Dorsolateral prefrontal cortex (tissue), 122 donors: ENCODE measurements at places on chromosomes 13 and 19.
A peak's percentile ranks its signal among the peaks of the same experiment; 100 is the strongest.

DNA sequence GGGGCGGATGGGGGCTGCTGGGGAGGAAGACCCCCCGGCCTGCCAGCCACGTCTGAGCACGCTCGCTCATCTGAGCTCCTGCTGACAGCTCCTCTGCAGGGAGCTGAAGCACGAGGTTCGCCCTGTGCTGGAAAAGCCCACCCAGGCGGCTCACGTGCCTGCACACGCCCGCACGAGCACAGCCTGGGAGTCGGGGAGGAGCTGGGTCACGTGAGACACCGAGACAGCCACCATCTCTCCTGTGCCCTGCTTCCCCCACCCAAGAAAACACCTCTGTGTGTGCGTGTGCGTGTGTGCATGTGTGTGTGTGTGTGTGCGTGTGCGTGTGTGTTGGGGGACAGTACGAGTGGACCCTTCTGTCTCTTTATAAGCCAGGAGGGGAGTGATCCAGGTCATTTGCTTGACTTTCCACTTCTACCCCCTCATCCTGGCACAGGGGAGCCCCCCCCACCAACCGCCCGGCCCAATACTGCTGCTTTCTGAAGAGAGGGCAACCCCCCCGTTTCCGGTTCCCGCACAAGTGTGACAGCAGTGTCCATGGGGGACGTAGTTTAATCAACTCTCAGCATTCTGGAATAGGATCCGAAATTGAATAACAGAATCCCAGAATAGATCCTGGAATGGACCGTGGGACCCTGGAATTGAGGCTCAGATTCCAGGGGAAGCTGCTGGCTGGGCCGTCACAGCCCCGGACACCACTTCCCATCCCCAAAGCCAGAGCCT, 42.5 kb downstream of the CELF5 start:
- DNase-seq = peak; percentile 62

DNA sequence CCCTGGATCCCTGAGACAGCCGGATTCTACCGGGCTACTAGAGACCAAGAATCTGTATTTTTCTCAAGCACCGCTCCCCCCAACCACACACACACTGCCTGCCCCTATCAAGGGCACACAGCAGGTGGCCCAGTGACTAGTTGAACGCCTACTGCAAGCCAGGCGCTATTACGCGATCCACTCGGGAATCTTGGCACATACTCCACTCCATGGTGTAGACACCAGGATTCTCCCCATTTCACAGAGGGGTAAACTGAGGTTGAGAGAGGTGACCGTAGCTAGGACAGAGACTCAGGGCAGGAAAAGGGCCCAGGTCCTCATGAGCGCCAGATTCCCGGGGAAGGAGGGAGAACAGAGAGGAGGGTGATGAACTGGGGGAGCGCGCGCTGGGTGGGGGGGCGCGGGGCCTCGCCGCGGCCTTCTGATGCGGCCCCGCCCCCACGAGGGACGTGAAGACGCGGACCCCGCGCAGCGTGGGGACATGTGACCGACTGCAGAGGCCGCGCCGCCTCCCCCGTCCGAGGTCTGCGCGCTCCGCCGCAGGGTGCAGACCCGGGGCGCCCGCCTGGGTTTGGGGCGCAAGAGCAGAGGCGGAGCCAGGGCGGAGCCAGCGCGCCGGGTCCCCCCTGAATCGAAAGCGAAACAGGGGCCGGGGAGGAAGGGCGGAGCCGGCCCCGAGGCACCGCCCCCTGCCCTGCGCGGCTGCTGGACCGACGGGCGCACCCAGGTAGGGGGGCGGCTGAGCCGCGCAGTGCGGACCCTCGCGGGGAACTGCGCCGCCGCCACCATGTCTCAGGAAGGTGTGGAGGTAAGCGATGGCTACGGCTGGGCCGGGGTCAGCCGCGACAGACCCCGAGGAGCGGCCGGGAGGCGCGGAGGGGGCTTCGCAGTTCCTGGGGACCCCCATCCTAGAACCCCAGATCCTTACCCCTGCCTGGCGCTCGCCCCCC, at the start of gene SHFL:
SHFL (plus strand) TSS at position 677 of the 950 bp plus-strand sequence; CDS start at position 788, 111 bp downstream.
- peak; percentile 48 for DNase-seq

DNA sequence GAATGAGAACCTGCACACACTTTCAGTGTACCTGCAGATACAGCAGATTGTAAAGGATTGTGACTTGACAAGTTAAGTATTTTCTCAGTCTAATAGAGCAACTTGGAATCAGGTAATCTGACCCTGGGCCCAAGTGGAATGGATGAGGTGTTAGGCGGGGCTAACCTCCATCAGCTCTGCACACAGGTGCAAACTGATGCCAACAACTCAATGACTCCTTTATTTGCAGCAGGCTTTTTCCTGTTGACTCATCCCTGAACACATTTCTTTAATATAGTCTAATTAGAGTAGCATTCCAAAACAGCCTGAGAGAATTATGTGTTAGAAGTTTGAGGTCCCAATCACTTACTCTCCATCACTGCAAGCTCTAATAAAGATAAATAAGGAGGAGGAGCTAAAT, 48.8 kb downstream of the TPT1 start:
- no peak for DNase-seq

DNA sequence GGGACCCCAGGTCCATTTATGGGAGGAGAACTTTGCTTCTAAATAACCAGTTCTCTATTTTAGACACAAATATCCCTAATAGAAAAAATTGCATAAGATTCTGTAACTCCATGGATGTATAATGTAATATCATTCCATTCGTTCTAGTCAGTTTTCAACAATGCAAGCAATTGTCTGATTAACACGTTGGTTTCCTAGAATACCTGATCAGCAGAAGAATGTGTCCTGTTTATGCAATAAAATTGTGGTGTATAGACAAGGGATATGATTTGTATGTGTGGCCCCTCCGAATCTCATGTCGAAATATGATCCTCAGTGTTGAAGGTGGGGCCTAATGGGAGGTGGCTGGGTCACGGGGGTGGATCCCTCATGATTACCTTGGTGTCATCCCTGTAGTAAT, 62.1 kb downstream of the RUBCNL start:
- DNase-seq = no peak

GRCh38 chr13:60661521-60661920, 264.5 kb downstream of the TDRD3 start:
- no peak for DNase-seq

- DNase-seq = no peak
Observed at GRCh38 chr13:99516153-99516929, 15.1 kb downstream of the TM9SF2 start.

GRCh38 chr13:28575200-28575599, 80.3 kb upstream of the FLT1 start:
- DNase-seq = no peak

GRCh38 chr13:99980824-99981734, 505 bp upstream of the ZIC2 start:
- DNase-seq = no peak

DNA sequence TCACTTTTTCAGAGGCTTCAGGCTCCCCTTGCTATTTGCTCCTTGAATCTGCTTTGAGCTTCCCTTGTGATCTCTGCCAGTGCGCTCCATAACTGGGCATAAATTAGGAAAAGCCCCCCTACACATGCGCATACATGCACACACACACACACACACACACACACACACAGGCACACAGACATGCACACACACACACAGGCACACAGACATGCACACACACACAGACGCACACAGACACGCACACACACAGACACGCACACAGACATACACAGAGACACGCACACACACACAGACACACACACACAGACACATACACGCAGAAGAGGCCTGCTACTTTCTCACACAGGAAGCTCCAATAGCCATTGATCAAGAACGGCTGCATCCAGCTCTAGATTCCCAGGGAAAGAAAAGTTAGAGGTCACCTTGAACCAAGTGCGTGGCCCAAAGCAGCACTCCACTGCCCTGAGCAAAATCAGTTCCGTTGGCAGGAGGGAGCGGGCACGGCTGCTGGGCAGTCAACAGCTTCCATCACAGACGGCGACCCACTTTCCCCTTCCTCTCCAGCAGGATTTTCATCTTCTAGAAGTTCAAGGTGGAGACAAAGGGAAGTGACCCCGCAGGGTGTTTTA, 145.6 kb downstream of the DPF1 start:
- no peak for DNase-seq

DNA sequence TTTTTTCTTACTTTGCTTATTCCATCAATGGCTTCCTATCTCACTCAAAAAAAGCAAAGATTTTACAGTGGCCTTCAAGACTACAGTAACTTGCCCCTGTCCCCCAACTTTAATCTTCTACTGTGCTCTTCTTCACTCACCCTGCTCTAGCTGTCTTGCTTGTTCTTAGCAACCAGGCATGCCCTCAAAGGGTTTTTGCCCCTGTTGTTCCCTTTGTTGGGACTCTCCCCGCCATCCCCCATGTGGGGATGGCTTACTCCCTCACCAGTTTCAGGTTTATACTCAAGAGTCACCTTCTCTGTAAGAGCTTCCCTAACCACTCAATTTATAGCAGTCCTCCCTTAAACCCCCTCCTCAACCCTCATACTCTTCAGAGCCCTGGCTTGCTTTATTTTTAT, 5.4 kb downstream of the MTMR6 start:
- DNase-seq = no peak

GRCh38 chr13:43159026-43159461, 135.7 kb downstream of the DNAJC15 start:
- no peak for DNase-seq

- DNase-seq = peak; percentile 89
Observed at GRCh38 chr19:44741841-44742329, 6.6 kb upstream of the BCL3 start.

- peak; percentile 28 for DNase-seq
Observed at GRCh38 chr19:34276614-34277013, 22.3 kb downstream of the GARRE1 start.

DNA sequence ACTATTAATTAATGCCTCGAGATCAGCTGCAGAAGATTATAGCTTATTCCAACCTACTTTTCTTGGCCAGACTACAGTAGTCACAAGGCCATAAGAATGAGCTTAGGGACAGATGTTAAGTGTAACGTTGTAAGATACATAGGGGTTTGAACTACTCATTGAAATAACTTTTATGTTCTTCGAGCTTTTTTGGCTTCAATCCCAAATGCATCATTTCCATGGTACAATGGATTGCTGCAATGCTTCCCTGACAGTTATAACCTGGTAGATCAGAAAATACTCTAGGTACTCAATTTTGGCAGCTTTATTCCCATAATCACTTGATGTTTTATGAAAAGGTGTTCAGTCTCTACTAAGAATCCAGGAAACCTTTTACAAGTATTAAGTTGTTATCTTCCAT, 2216.7 kb upstream of the PCDH20 start:
- DNase-seq = no peak

DNA sequence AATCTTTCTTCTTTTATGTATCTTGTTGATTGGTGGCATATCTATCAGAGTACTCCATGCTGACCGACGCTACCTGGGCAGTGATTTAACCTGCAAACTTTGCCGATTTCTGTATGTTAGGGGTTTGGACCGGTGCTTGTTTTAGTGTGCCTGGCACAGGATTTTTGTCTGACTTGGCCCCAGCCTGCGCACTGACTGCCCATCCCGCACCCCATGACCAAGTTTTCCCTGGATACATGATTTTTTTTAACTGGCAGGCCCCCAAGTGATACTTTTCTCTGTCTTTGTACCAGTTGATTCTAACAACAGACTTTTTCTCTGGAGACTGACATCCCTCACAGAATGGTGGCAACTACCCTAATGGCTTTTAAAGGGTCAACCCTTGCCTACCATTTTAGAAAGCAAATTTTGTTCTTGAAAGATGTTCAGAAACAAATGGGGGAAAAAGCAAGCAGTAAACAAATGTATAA, 69.0 kb upstream of the C1QTNF9B start:
- no peak for DNase-seq

DNA sequence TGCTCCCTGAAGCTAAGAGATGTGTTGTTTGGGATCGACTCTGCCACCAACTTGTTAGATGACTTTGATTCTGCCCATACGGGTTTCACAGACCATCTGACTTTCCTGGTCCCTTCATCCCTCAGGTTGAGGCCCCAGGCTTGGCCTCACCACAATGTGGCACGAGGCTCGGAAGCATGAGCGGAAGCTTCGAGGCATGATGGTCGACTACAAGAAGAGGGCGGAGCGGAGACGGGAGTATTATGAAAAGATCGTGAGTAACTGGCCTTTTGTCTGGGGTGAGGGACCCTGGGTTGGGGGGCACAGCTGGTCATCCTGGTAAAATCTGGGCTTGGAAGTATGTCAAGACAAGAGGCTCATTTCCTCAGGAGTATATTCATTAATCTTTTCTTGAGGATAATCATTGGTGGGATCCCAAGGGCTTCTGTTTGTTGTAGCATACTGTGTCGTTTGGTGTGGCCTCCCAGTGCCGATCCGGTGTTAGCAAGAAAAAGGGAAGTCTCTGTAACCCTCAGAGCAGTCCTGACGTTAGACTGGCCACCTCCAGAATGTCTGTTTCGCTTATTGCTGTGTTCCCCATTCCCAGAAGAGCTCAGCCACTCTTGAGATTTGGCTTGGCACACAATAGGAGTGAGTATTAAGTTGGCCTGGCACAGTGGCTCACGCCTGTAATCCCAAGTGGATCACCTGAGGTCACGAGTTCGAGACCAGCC, 1.4 kb downstream of the CLASRP start:
- DNase-seq = no peak

DNA sequence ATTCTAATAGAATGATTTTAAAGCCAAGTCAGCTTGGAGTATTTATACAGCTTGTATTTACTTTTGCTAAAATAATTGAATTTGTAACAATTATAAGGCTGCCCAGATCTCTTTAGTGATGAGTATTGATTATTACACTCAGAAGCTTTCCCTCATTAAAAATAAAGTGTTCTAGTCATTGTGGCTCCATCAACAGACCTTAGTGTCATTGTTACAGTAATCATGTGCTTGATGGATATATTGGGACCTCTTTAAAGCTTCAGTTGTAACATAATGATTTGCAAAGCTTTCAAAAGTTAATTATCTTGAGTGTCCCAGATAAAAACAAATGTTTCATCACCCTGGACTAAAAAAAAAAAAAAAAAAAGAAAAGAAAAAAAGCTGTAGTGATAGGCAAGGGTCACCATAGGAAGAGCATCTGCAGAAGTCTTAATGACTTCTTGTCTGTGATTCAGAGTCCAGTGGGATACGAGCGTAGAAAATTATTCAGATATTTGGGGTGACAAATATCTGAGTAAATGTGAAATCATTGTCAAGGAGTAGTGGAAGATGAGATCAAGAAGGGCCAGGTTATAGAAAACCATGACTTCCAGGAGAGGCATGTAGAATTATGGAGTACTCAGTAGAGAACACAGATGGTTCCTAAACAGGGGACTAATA, 369.6 kb downstream of the DCT start:
- DNase-seq = no peak

DNA sequence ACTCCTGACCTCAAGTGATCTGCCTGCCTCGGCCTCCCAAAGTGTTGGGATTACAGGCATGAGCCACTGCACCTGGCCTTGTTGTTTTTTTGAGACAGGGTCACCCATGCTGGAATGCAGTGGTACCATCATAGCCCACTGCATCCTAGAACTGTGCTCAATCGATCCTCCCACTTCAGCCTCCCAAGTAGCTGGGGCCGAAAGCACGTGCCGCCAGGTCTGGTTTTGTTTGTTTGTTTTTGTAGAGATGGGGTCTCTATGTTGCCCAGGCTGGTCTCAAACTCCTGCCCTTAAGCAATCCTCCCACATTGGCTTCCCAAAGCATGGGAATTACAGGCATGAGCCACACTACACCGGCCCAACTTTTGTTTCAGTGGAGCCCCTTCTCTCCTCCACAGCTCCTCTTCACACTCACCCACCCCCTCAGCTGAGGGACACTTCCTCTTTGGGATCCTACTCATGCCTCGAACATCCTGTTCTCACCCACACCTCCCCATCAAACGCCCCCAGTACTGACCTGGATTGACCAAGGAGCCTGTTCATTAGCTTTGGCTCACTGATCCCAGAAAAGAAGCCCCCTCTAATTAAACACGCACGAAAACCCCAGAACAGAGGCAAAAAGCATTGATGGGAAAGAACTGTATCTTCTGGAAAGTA, 12.8 kb upstream of the CERS4 start:
- no peak for DNase-seq

- DNase-seq = no peak
Observed at GRCh38 chr19:46678110-46678732, 17.2 kb upstream of the DACT3 start.
